ENCODE measurements at places on chromosomes 3 and 15.

DNA sequence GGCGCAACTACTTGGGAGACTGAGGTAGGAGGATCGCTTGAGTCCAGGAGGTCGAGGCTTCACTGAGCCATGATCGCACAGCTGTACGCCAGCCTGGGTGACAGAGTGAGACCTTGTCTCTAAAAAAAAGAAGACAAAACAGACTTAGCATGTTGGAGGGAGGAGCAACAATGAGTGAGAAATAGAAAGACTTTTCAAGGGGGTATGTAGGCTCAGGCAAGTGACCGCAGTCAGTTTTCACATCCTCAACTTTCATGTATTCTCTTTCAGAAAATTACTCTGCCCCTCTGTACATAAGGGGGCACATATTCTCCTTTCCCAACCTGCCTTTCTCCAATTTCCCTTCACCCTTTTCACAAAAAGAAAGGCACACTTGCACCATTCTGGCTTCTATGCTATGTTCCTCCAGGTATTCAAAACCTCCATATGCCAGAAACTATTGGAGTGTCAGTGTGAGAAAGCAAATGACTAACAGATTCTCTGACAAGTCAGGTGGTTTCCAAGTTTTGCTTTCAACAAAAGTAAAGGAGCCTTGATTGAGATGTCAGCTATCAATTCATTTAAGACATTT, 7.6 kb downstream of the NSUN3 start:
- no peak for DNase-seq

DNA sequence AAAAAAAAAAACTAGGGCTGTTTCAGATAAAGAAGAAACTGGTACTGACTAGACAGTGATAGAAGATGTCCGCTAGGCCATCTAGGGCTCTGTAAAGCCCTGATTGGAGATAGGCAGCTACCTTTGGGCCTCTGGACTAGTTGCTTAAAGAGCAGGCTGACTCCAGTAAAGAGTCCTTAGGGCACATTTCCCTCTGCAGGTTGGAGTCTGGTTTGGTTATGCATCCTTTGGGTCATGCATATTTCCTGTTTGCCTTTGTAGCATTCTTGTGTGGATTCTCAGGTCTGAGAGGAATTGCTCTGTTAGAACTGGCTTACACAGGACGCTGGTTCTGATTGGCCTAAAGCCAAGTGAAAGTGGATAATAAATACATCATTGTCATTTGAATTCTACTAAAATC, 165.5 kb upstream of the LRRN1 start:
- no peak for DNase-seq

- DNase-seq: no peak
Observed at GRCh38 chr3:79154865-79155264, 612.9 kb downstream of the ROBO1 start.

GRCh38 chr15:35309886-35310285, 224.8 kb upstream of the NANOGP8 start:
- no peak for DNase-seq

DNA sequence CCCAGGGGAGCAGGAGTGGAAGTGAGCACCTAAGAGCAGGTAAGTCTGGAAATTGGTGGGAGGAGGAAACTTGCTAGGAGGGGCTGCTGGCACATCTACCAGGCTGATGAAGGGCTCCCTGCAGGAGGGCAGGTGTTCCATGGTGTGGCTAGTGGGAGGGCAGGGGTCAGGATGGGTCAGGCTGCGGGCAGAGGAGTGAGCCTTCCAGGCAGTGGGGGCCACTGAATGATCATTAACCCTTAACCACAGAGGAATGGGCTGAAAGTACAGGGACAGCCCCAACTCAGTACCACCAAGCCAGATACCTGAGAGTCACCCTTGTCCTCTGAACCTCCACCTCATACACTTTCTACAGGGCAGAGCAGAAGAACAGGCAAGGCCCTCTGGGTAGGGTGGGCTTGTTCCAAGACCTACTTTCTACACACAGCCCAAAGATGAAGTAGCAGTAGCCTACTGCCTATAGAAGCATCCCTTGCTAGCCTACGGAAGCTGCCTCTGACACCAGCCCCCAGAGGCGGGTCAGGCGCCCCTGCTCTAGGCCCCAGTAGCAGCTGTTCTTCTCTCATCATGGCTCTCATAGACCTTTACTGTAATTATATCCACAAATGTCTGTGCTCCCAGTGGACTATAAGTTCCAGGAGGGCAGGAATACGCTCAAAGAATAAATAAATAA, 4.6 kb downstream of the RAB6B start:
- DNase-seq: no peak

DNA sequence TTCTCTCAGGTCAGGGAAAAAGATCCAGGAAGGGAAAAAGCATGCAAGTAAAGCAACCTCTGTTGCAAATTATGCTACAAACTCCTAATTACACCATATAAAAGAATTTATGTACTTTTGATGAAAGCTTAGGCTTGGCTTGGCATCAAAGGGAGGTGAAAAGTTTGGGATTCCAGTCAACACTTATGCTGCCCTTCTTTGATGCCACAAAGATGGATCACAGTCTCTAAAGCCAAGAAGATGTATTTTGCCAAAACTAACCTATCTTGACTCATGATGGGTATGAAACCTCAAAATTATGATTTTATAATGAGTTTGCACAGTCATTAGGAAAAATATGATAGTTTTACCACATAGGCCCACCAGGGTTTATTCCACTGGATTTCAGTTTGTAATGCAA, 101.0 kb upstream of the CCDC80 start:
- DNase-seq: no peak

- DNase-seq: no peak
Observed at GRCh38 chr15:64288577-64288976, 67.4 kb downstream of the CSNK1G1 start.

GRCh38 chr3:54630101-54630623, 297.7 kb downstream of the LRTM1 start:
- no peak for DNase-seq

DNA sequence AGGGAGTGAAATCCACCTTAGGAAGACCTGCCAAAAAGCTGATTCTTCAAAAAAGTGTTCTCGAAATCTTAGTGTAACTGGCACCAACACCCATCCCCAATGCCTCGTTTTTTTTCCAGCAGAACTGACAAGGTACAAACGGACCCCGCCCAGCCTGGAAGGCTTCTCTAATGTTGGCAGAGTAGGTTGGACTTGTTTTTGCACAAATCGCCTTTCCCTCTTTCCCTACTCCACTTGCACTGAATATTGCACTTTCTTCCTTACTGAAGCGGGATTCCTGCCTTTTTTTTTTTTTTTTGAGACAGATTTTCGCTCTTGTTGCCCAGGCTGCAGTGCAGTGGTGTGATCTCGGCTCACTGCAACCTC, 544 bp upstream of the TIMMDC1 start:
- peak; percentile 16 for DNase-seq

DNA sequence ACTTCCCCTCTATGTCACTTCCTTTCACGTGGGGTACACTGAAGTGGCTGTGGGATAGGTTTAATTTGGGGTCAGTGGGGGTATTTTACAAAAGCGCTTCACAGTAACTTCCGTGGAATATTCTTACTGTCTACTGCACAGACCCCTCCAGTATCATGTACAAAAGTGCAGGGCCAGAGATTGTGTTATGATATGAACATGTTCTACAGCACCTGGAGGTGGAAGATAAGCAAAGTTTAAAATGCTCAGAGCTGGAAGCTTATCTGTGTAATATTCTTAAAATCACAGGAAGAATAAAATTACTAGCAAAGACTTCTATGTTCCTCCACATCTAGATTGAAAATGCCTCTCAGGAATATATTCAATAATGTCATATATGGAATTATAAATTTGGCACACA, 84.1 kb upstream of the TRIM42 start:
- DNase-seq: no peak

DNA sequence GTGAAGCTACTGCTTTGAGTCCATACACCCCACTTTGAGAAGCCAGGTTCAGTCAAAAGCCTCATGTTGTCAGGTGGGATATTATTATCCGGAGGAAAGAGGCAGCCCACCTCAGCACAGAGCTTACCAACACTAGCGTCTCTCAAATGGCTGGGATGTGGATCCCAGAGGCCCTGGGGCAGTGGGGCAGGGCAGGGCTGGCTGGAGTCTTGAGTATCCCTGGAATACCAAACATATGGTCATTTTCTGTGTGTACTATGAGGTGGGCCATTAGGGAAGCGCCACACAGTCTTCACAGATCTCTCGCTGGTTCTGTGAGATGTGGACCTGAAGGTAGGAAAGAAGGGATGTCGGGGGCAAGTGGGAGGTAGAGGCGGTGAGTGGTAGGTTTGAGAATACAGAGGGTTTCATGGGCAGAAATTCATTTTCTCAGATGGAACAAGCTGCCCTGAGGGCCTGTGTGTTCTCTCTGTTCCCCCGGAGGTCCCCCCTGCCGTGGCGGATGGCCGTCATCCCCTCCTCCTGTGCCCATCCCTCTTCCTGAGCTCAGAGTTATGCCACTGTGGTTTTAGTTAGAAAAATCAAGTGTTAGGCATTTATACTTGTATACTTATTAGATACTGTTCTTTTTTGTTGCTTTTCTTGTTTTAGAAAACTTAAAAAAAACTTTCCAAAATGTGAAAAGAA, 66.4 kb downstream of the USP13 start:
- no peak for DNase-seq

- DNase-seq: peak; percentile 89
Observed at GRCh38 chr3:11846281-11847266, at the start of gene TAMM41. Gene TAMM41 (minus strand): TSS chr3:11846885. CDS start chr3:11846636, 249 bp downstream.

DNA sequence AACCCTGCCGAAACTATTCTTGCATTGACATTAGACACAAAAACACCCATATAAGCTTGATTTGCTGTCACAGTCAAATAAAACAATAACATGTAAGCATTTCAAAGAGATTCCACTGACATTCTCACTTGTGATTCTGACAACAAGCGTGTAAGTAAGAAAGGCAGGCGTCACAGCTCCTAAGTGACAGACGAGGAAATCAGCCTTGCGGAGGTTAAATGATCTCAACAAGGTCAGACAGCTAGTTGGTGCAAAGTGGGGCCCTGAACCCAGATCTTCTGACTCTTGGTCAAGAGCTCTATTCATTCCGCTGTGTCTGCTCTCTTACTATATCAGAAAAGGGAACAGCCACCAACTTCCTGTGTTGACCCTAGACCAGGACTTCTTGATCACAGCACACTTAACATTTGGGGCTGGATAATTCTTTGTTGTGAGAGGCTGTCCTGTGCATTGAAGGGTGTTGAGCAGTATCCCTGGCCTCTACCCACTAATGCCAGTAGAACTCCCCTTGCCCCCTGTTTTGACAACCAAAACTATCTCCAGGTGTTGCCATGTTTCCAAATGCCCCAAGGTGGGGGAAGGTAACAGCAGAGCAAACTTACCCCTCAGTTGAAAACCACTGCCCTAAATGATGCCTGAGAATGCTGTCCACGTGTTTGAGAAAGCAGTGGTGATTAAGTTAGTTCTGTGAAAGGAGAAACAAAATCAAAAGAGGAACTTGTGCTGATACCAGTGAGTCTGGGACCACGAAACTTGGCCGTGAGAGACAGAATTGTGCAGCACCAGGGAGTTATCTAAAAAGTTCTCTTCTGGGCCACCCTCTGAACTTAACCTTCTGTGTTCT, 86.1 kb downstream of the LIPC start:
- DNase-seq: peak; percentile 56

DNA sequence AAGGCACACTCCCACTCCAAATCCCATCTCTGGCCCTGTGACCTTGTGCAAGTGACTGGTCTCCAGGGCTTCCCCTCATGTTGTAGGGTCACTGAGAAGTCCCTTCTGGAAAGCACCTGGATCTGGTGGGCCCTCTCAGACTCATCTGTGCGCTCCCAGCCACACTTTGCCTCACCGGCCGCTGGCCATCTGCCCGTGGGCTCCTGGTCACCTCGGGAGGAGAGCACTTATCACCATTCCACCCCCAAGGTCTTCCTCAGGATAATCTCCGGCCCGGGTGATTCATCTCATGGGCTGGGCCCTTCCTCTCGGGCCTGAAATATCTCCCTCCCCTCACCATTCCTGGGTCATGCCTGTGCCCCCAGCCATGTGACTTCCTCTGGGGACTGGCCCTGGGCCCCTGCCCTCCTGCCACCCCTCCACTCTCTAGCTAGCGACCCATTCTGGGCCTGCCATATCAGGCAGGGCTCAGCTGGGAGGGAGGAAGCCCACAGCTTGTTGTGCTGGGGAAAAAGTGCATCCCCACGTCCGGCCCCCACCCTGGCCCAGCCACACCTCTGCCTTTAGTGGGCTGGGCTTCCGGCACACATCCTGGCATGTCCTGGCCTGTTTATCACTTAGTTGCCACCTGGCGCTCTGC, 10.6 kb upstream of the WNT7A start:
- no peak for DNase-seq

DNA sequence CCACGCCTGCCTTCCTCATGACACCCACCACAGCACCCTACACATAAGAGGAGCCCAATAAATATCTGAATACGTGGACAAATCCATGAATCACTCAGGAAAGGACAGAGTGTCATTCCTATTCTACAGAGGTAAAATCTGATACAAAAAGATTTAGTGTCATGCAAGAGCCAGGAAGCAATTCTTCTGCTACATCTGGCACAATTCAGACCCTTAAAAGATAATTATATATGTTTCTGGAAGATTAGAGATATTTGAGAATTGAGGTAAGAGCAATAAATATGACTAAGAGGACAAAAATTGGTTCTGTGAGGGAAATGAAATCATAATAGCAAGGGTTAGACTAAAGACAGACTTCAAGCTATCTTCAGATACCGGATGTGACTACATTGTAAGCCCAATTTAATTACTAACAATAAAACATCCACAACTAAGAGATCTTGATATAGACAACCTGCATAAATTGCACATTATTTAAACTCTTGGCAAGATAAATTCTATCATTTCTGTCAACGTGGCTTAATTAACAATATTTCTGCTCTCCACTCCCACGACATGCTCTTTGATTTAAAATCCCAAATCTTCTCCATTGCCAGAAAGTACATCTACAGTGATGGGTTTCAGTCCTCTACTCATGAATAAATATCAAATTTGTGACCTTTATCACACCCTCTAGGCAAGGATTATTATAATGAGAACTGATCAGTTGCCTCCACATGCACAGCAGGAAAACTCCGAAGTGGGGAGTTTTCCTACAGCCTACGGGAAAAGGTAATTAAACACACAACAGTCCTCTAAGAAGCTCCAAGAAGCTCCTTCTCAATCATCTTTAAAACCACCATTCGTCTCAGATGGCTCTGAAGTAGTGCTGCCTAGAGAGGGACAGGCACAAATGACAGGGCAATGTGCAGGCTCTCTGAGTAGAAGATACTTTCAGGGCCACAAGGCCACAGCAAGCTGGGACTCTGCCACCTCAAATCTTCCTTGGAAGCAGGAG, 32.6 kb downstream of the MB21D2 start:
- no peak for DNase-seq

DNA sequence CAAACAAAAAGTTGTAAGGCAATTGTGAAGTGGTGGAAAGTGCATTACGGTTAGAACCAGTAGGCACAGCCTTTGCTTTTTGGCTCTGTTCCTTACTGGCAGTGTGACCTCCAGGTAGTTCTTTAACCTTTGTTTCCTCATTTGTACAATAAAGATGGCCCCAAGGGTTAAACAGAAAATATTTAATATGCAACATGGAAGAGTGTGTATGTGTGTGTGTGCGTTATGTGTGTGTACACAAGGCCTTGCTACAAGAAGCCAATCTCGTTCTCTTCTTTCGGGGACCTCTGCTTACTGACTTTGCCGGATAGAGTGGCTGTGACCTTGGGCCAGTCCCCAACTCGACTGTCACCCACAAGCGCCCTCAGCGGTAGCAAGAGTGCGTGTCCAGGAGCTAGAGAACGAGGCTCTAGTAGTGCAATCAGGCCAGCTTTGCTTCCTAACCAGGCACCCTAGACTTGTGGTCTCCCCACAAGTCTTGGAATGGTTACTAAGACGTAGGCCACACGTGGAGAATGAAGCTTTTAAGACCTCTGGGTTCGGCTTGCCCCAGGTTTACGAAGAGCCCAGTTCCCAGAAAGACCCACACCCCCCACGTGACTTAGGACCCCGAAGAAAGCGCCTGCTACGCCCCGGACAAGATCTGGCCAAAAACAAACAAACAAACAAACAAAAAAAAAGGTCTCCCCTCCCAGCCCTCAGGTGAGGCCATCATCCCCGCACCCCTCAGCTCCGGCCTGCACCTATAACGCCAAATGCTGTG, 593 bp downstream of the CIAO2A start:
- peak; percentile 43 for DNase-seq

Data from globus pallidus (tissue), 1 donor.